ENCODE measurements at places on chromosomes 6 and 20. TPM values are rescaled to one million over a fixed set of nuclear protein-coding genes. Genes with fewer than 3 reads are reported as not detected.

Gene SIRPB1
- 2.7 TPM for total RNA-seq

Gene LINC00237
- not detected for total RNA-seq

Gene NOX3
- not detected for total RNA-seq

GRCh38 chr6:43622541-43622940, 6.5 kb downstream of the GTPBP2 start:
- no peak for DNase-seq

Gene TMEM14B
- total RNA-seq = 43.9 TPM

GRCh38 chr20:1465470-1466210, 1.0 kb downstream of the NSFL1C start:
- no peak for DNase-seq

Gene TOX2
- 4.0 TPM for total RNA-seq

DNA sequence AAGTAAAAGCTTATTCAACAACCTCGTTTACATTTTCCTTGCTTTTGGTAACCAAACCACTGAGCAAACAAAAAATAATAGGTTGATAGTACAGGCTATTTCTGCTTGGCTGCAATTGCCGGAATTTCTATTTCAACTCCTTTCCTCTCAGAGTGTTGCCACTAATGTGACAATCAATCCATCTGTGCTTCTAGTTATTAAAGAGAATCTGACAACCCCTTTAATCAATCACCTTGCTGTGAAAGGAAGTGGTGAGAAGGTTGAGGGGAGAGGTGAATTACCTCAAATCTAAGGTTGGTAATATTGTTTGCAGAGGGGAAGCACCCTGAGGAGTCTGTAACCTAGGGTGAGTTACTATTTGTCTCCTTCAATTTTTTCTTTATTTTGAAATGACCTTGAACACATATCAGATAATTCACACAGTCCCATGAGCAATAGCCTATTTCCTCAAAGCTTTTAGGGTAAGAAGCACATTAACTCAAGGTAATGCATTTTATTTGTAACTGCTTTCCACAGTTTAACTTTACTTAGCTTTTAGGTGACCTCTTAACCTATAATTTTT, 603.4 kb downstream of the MMUT start:
- DNase-seq = no peak

Gene CGA
- not detected for total RNA-seq

DNA sequence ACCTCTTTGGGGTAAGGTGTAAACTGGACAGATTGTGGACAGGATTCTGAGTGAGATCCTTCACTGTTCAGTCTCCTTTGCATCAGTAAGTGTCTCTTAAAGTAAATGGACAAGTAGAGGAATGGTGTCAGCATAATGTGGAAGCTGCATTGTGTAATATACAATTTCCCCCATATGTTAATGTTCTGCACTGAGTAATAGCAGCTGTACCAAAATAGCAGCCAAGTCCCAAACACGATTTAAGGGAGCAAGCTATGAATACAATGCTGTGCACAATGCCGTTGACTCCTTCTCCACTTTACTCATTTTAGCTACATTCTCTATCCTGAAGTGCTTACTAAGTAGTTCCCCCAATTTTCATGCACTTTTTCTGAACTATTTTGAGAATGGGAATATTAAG, 21.1 kb upstream of the TRIM26 start:
- no peak for DNase-seq

Gene GSTA4
- total RNA-seq = 0.89 TPM

DNA sequence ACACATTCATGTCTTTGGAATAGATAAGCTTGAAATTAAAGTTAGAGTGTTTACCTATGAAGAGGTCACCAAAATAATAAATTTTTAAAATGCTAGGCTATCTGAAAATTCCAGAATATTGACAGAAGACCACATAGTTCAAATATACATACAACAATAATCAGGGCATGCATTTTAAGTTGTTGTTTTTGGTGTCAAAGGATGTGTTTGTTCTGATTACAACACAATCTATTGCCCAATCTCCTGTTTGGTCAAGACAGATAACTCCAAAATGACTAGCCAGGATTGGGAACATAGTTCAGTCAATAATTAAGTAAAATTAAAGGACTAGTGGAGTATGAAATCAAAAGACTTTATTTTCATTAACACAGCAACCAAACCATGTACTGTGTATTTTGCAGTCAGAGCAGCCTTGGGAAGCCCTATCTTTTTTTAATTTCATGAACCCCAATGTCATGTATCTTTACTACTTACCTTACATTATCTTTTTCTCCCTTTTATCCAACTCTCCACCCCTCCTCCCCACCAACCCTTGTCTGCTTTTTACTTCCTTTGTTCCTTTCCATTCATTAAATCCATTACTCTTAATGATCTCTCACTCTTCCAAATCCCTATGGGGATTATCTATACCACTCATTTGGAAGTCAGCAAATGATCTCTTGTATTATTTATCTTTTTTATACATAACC, 111.2 kb downstream of the CDK19 start:
- no peak for DNase-seq

DNA sequence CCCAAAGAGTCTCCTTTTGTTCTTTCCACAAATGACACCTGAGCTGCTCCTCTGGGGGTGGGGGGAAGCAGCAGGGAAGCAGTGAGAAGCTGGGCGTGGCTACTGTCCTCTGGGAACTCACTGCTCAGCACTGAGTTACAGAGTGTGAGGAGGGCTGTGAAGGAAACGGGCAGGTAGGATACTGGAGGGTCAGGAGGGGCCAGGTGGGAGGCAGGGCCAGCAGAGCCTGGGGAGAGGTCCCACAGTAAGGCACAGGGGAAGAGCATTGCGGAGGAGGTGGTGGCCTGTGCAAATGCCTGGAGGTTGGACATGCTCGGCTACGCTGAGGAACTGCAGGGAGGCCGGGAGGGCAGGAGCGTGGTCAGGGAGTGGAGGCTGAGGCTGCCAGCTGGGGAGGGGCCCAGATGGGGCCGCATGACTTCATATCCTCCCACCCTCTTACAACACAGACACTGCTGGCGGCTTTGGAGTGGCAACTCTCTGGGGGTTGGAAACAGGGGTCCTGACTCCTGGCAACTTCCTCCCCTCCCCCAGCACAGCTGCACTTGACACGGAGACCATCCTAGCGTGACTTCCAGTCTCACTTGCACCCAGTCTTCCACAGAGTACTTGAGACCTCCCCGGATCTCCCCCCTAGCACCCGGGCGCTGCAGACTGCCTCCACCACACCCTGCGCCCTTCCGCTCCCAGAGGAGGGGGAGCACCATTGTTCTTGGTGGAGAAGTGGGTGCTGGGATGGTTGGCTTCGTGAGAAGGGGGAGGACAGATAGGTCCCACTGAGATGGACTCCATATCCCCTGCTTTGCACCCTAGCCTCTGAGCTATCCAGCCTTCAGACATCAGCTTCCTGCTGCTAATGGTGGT, 34.2 kb downstream of the RBM38 start:
- no peak for DNase-seq

Gene OTOR
- total RNA-seq = not detected

Gene PHF20
- total RNA-seq = 88.6 TPM

DNA sequence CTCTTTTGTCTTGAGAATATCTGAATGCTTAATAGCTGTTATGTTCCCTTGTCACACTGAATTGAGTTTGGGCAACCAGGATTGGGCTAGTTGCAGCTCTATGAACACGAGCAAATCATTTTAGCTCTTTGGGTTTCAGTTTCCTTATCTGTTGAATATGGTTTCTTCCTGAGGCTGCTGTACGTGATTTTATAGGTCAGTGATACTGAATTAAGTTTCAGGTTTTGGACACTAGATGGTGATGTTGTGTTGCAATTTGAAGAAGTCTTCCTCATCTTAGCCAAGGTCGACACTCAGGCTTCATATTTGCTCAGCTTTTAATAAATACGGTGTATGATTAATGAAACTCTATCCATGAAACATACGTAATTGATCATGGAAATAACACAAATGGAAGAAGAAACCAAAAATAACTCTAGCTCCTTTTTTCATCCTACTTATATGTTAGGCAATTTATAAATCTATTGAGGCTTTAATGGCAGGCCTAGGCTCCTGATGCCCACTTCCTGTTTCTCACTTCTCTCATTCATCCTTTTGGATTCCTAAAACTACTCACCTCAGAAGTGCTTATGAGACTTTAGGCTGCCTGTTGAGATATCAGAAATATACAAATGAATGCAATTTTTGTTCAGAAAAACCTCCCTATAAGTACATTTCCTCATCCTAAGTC, 354.1 kb upstream of the MAP3K7 start:
- DNase-seq = no peak

GRCh38 chr6:163092876-163093275, 321.6 kb upstream of the QKI start:
- no peak for DNase-seq

DNA sequence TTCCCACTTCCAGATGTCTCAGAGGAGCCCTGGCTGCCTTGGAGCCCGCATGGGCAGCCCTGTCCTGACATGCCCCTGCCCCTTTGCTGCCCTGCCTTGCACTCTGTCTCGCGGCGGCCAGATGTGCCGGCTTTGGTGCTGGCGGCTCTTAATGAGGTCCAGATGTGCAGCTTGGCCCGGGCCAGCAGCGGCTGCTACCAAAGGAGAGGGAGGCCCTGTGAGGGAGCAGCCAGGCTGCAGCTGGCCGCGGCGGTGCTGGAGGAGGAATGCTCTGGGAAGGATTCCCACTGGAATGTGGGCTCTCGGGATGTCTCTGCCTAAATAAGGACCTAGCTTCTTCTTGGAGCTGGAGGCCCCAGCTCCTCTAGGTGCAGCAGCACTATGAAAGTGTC, 72.4 kb downstream of the FGD2 start:
- DNase-seq = no peak

DNA sequence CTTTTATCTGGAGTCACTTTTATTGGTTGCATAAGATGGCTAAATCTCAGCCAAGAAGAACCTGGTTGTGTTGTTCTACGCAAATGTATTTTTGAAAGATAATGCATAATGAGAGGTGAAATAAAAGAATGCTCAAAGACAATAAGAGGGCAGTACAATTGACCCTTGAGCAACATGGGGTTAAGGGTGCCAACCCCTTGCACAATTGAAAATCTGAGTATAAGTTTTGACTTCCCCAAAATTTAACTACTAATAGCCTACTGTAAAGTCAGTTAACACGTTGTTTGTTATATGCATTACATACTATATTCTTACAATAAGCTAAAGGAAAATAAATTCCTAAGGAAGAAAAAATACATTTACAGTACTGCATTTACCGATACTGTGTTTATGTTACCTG, 5.9 kb downstream of the RNF146 start:
- no peak for DNase-seq

- DNase-seq = no peak
Observed at GRCh38 chr6:56524891-56525703, 117.6 kb downstream of the DST start.

- DNase-seq = no peak
Observed at GRCh38 chr20:53625311-53626129, 31.9 kb upstream of the ZNF217 start.

DNA sequence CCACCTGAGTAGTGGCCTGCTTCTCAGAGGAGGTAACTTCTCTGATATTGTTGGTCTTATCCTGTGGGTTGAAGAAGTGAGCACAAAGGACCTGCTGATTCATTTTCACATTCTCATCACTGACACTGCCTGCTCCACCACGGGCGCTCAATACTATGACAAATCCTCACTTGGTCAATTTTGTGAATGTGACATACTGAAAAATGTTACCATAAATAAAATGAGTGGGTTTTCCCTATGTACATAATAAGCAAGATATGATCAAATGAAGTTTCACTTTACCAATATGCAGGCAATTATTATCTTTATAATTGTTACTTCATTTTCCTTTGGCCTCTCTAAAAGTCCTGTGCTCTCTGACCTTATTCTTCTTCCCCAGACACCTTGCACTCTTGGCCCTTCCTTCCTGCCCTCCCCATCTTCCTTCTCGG, 71.5 kb upstream of the RIPOR2 start:
- peak; percentile 83 for DNase-seq

Gene C6orf118
- not detected for total RNA-seq

DNA sequence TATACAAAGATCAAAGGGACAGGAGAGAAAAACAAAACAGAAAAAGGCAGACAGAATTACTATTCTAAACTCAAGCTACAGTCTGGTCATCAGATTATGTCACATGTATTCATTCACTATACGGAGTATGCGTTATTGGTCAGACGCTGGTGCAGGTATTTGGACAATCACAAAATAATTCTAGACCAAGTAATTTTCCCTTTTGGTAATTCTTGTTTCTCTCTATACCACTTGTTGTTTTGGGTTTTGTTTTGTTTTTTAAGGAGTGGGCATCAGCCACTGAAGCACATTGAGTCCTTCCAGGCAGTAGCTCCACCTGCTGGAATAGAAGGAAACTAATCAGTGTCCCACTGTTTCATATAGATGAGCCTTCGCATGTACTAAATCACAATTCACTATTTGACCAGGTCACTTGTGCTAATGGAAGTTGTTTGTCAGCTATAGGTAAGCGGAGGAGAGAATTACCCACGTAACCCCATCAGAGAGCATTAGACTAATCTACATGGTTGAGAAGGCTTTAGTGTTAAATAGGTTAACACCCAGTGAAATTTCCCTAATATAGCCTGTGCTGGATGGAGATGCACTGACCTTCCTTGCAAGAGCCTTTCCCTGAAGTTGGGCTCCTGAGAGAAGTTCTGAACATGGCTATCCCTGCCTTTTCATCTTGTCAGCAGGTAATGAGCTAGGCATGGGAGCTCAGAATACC, 77.9 kb downstream of the TNFAIP3 start:
- peak; percentile 67 for DNase-seq

Gene TMC2
- not detected for total RNA-seq

- DNase-seq = no peak
Observed at GRCh38 chr20:25622049-25622448, 1.8 kb downstream of the NANP start.

DNA sequence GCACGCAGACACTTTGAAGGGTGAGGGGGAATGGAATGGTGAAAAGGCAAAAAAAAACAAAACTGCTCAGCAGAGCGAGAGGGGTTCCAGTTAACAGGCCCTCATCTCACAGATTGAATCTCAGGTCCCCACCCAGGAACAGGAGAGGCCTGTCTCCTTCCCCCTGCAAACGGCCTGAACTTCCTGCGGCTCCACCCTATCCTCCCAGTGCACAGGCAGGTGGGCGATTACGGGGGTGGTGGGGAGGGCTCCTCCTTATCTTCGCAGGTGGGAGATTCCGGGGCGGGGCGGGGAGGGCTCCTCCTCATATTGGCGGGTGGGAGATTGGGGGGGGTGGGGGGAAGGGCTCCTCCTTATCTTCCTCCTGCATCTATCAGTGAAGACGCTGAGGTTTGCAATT, 129.0 kb downstream of the SOX4 start:
- no peak for DNase-seq

Gene C4A
- 4.4 TPM for total RNA-seq

Measured in natural killer cell treated with Interleukin-12 subunit alpha and Interleukin-12 subunit beta and Interleukin-15 and Interleukin-18, amount 100 ng/mL, for 72 hours (primary cell).